Hematopoietic multipotent progenitor cell treated with erythropoietin and hydrocortisone succinate and interleukin-3 and kit ligand, for 4 days (in vitro differentiated cells): ENCODE measurements at places on chromosomes 4 and X.
A peak's percentile ranks its signal among the peaks of the same experiment; 100 is the strongest.

- no peak for DNase-seq
Measured at GRCh38 chr4:7351014-7351413, 83.7 kb downstream of the PSAPL1 start.

DNA sequence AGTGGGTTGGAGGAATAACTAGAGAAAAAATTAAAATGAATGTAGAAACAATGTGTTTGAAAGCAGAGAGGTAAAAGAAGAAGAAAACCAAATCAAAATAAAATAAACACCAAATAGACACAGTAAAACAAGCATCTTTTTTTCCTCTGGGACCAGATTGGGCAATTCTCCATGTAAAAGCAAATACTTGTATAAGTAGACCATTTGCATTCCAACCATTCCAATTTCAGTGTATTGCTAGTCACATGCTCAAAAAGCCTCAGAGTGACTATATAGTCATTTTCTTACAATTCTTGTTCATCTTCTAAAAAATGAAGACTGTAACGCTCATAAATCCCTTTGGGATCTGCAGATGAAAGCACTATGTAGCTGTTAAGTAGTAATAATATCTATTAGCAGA lies 969.5 kb downstream of the PCDH18 start:
- no peak for DNase-seq

- no peak for DNase-seq
Measured at GRCh38 chr4:154836513-154836912, 55.4 kb downstream of the RBM46 start.

GRCh38 chrX:155215443-155216178 lies 649 bp upstream of the VBP1 start:
- DNase-seq, result peak; percentile 9

- no peak for DNase-seq
Measured at GRCh38 chrX:79182071-79182470, 37.6 kb downstream of the GPR174 start.

GRCh38 chr4:101271516-101271915 lies 75.8 kb downstream of the PPP3CA start:
- DNase-seq, result no peak

DNA sequence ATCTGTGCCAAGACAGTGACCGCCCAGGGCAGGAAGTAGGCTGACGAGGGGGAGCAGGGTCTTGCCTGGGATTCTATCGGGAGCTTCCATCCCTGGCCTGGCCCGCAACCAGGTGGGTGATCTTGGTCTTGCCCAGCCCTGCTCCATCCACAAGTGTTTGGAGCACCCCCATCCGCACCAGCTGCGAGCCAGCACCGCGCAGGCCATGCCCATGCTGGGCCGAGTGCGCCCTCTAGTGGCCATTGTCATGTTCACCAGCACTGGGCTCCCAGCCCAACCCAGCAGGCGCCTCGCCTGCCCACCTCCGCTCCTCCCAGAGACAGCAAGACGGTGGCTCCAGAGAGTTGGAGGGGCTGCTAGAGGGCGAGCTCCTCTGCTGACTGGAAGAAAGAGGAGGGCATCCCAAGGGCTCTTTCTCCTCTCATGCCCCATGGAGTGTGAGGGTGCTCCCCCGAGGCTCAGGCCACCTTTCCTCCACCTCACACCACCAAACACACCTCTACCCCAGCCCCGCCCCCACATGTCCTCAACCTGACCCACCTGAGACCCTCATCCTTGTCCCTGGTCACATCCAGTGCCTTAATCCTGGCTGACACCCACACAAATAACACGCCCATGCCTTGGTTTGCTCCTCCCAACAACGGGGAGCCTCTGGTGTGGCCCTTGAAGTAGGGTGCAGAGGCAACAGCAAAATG lies 9.8 kb upstream of the ATP2B3 start:
- DNase-seq, result peak; percentile 82

DNA sequence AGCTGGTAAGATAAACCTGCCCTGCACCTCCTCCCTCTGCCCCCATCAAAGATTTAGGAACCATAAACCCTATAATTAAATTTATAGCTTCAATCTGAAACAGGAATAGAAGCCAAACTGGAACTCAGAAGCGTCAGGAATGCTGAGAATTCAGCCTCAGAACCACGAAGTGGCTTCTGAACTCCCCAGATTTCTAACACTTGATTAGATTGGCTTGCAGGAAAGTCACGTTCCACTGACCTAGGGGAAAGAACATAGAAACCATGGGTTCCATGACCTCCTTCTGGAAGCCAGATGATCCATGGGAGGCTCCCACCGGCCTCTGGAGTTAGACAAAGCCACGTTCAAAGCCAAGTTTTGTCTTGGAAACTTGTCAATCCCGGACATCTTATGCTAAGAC lies 356.5 kb downstream of the MID1IP1 start:
- DNase-seq, result no peak

DNA sequence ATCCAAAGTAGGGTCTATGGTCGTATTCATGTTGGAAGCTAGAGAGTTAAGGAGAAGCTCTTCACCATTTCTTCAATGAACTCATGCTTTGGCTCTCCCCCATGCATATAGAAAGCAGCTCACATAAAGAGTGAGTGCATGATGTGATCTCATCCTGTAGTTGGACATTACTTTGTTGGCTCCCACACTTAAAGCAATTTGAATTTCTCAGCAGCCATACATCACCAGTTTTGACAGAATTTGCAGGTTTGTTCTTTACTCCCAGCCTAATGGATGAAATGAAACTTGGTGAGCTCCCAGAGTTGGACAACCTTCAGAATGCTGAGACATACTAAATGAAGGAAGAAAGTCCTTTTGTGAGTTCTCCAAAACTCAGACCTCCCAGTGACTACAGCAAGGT lies 613.5 kb downstream of the IQCM start:
- no peak for DNase-seq

- DNase-seq, result no peak
Measured at GRCh38 chr4:189285377-189285776, 655.3 kb upstream of the FRG1 start.

DNA sequence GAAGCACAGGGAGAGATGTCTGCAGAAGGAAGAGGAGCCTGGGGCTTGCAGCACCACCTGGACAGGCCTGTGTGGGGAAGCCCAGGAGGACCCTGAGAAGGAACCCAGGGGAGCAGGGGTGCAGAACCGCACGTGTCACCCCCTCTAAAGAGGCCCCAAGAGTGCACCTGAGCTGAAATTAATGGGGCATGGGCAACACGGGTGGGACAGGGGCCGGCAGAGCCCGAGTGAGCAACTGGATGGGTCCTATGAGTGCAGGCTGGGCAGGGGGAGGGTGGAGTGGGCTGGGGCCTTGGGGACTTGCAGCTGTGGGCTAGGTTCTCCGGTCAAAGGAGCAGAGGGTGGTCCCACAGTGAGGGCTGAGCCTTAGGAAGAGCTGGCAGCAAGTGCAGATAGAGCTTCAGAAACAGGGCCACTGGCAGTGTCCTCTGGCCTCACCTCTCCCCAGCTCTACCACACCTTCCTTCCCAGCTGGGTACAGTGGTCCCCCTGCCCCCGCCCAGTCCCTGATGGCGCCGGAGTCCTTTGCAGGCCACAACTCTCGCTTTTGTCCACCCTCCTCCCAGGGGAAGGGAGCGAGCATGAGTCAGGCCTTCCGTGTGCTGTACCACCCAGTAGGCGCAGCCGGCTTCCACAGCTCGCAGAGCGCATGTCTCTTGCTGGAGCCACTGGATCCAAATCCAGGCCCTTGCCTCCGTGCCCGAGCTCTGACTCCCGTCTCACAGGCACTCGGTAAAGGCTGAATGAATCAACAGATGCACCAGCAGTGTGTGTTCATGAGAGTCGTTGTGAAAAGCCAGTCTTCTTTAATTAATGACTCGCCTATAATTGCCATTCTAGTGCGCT lies 131.6 kb downstream of the HMX1 start:
- no peak for DNase-seq

GRCh38 chr4:101175896-101176676 lies 171.2 kb downstream of the PPP3CA start:
- no peak for DNase-seq

DNA sequence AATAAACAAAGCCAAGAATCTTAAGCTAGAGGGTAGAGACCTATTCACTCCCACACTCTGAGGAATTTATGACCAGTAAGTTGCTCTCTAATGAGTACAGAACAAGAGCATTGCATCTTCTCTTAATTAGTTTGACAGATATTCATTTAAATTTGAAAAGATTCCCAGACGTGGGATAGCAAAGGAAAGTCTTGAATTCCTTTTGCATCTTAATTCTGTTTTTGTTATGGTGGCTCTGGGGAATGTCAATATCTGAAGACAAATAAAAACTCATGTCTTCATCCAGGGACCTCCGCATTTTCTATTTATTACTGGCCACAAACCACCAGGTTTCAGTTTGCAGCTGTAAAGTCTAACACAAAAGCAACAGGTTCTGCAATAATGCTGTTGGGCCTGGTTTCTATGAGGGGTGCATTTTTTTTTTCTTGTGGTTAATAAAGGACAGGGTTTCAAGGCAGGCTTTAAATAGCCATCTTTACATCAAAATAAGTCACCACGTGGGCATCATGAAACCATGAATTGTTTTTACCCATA lies 172.3 kb downstream of the SHROOM3 start:
- peak; percentile 5 for DNase-seq

GRCh38 chrX:111244235-111244750 lies 26.0 kb downstream of the CAPN6 start:
- peak; percentile 30 for DNase-seq

DNA sequence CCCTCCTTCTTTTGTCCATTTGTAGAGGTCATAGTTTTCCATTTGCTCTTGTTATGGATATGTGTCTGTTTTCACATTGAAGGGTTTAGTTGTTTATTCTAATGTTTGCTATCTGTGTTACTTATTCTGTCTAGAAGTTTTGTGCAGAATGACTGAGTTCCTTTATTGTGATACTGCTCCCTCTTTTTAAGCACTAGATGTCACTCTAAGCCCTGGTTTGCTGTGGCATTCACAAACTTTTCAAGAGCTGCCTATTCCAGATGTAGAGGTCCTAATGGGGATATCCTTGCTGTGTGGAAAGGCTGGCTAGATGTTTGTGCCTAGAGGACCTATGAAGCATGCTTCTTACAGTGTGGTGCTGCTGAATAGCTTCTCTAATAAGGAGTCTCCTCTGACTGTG lies 338.6 kb downstream of the SPIN4 start:
- no peak for DNase-seq

- no peak for DNase-seq
Measured at GRCh38 chr4:118712872-118713271, 27.7 kb downstream of the METTL14 start.

DNA sequence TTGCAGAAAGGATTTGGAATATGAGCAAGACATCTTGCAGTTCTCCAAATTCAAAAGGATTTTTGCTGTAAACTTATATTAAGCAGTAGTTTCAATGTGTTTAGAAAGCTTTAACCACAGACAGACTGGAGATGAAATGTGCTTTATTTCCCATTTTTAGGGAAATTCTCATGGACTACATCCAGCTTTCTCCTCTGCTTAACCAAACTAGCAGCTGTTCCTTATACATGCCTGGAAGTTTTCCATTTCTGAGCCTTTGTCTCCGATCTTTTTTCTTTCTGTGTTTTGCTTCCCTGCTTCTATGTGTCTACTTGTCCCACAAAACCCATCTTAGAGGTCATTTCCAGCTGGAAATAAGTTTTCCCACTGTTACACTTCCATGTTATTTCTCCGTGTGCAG lies 41.6 kb downstream of the TMA16 start:
- DNase-seq, result no peak

DNA sequence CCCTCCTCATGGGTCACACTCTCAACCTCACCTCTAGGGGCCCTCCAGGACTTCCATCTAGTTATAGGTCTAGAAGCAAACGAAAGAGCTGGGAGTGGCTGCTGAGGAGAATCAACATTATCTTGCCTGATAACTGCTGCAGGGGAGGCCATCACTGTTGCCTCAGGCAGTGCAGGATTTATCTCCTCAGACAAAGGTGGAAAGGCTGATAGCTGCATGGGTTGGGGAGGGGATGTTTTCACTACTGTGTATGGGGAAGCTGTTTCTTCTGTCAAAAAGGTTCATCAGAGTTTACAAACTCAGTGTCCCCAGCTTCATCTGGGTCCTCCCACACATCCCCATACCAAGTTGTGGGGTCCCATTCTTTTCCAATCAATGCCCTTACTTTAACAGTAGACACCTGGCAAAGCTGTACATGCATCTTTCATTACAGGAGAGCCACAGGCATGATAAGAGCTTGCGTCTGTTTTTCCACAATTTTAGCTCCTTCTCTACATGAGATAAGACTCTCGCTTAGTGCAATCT lies 17.6 kb upstream of the PRDM8 start:
- DNase-seq, result no peak

- DNase-seq, result no peak
Measured at GRCh38 chr4:6152869-6153705, 47.3 kb downstream of the JAKMIP1 start.

- DNase-seq, result no peak
Measured at GRCh38 chrX:11349661-11350337, 56.6 kb downstream of the AMELX start.

DNA sequence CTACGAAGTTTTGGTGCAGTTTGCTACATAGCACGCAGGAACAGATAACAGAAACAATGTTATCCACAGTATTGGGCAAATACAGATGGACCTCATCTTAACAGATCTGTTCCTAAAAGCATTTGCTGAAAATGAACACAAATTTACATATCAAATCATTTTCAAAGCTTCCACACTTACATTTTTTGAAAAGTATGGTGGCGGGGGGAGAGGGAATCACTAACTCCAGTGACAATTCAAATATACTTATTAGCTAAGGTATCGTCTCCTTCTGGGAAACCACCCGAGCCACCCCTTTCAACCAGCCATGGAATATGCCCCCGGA lies 175.0 kb downstream of the NSUN7 start:
- DNase-seq, result no peak

GRCh38 chrX:96430756-96431455 lies 253.7 kb upstream of the DIAPH2 start:
- no peak for DNase-seq

- no peak for DNase-seq
Measured at GRCh38 chrX:123454712-123455431, 270.8 kb downstream of the GRIA3 start.

- DNase-seq, result no peak
Measured at GRCh38 chrX:154517101-154517781, 1.2 kb upstream of the FAM3A start.

GRCh38 chr4:123893011-123893981 lies 496.7 kb downstream of the SPRY1 start:
- DNase-seq, result peak; percentile 56

DNA sequence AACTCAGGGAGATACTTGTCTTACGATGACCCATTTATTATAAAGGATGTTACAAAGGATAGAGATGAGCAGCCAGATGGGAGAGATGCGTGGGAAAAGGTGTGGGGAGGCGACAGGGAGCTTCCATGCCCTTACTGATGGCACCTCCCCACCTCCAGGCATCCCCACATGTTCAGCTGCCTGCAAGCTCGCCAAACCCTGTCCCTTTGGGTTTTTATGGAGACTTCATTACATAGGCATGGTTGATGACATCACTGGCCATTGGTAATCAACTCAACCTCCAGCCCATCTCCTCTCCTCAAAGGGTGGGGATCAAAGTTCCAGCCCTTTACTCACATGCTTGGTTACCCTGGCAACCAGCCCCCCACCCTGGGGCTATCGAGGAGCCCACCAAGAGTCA lies 29.4 kb upstream of the SLC2A9 start:
- DNase-seq, result no peak

GRCh38 chrX:23826216-23826615 lies 43.2 kb downstream of the SAT1 start:
- DNase-seq, result no peak
